Stimulated activated CD8-positive, alpha-beta memory T cell treated with anti-CD3 and anti-CD28 coated beads, Interleukin-4, amount 100 ng/mL, for 1 hour (primary cell): ENCODE measurements at places on chromosomes 4 and X.

- DNase-seq, result no peak
Measured at GRCh38 chr4:120263618-120264017, 197.0 kb upstream of the MAD2L1 start.

- DNase-seq, result no peak
Measured at GRCh38 chrX:149527705-149528104, 13.1 kb upstream of the EOLA1 start.

DNA sequence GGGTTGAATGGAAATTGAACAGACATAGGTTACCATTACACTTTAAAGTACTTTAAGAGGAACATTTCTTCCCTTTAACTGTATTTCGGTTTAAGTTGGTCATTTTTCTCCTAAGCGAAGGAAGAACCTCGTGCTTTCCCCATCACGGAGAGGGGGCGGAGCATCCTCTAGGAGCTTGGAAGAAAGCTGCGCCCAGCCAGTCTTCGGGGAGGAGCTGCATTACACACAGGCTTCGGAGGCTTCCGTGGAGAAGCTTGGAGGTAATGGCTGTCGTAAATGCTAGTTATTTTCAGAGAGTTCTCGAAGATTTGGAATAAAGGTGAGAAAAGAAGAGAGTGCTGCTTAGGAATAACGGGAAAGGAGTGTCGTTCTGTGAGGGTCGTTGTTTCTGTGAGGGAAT, at the start of gene PWWP3B:
Gene PWWP3B (plus strand): TSS at position 199 of the 400 bp plus-strand sequence. CDS start 37,128 bp downstream, outside the sequence.
- no peak for DNase-seq

GRCh38 chr4:6183740-6184139, 16.6 kb downstream of the JAKMIP1 start:
- DNase-seq, result no peak

GRCh38 chrX:24479924-24480323, 14.8 kb downstream of the PDK3 start:
- no peak for DNase-seq

DNA sequence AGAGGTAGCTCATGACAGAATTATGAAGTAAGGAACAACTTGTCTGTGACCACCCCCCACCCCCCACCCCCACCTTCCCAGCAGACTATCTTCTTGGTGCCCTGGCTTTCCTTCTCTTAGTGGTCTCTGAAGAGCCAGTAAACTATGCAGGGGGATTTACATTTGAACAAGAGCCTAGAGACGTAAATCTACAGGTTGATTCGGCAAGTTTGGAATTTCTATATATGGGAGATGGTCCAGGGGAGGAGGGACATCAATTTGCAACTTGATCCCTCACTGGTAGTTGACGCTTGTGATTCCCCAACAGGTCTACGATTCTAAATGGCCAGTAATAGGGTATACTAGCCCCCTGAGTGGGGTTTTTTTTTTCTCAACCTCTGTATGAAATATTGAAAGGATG, 36.7 kb downstream of the IL13RA1 start:
- no peak for DNase-seq

DNA sequence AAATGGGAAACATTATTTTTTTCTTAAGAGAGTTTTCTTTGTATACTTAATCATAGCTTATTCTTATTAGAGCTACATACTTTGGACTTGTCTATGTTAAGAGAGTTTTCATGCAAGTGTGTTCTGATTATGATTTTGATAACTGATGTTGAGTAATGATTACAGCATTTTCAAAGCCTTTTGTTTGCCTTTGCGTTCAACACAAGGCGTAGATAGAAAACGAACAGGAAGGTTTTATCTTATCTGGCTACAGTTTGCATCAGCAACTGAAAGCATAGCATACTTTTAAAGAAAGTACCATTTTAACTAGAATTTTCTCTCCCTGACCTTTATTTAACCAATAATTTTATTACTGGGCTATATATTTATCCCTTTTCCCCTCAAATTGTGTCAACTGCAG, 51.6 kb upstream of the PDLIM5 start:
- no peak for DNase-seq

GRCh38 chr4:38667085-38667893, 3.3 kb downstream of the KLF3 start:
- DNase-seq, result no peak

DNA sequence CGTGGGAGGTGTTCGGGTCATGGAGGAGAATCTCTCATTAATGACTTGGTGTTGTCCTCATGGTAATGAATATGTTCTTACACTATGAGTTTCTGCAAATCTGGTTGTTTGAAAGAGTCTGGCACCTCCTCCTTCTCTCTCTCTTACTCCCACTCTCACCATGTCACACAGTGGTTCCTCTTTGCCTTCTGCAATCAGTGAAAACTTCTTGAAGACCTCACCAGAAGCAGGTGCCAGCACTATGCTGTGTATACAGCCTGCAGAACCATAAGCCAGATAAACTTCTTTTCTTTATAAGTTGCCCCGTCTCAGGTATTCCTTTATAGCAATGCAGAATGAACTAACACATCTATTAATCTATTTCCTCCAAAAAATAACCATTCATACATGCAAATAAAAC, 275.0 kb downstream of the ANTXR2 start:
- DNase-seq, result no peak

DNA sequence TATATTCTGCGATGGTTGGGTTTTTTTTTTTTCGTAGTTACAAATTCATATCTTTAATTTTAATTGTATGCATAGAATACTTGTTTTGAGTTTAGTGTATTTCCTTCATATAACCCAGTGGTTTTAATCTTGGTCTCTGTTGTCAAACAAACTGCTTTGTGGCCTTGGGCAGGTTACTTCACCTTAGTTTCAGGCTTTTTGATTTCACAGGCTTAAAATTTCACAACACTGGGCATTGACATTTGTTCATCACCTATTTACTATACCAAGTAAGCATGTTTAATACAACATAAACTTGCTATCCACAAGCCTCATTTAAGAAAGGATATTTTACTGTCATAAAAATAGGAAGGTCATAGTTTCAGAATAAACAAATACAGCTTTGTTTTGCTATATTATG, 14.7 kb downstream of the RAPGEF2 start:
- no peak for DNase-seq

DNA sequence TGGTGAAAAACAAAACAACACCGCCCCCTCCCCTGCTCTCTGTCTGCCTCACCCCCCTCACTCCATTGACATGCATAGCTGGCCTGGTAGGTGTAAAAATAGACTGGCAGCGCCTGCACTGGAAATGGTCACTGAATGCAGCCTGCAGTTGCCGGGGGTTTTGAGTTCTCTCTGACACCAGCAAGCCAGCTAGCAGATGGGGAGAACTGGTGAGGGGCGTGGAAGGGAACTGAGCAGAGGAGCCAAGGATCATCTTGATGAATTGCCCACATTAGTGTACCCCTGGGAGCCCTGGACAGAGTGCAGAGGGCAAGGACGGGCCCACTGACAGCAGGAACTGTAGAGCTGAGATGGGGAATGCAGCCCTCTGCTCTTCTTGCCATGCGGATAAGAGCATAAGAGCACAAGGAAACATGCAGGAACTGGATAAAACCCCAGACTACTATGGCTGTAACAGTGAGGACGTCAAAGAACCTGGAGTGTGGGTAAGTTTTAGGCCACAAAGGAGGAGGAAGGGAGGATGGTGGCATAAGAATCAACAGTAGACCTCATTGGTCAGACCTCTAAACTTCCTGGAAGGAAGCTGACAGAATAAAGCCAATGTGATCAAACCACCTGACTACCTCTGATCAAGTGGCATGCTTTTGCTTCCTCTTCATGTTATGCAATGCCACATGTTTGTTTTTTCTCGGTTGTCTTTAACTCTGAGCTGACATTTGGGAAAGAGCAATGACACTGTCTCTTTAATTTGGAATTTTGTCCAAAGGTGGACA, 96.3 kb downstream of the ANK2 start:
- DNase-seq, result no peak

GRCh38 chr4:165517216-165517615, 138.4 kb downstream of the CPE start:
- DNase-seq, result no peak

GRCh38 chrX:121227888-121228287, 180.5 kb downstream of the GLUD2 start:
- DNase-seq, result no peak

DNA sequence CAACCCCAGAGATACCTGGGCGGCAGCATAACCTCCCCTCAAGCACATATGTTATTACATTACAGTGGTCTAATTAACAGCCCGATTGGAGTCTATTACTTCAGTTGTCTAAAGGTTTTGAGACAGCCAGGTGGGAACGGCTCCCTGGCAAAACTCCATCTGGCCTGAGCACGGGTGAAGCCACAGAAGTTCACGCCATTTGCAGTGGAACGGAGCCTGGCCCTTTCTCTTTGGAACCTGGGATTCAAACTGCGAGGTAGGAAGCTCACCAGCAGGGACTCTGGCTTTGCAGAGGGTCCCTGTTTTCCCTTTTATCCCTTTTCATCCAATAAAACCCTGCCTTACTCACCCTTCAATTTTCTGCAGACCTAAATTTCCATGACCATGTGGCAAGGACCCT, 45.9 kb upstream of the NEIL3 start:
- no peak for DNase-seq

DNA sequence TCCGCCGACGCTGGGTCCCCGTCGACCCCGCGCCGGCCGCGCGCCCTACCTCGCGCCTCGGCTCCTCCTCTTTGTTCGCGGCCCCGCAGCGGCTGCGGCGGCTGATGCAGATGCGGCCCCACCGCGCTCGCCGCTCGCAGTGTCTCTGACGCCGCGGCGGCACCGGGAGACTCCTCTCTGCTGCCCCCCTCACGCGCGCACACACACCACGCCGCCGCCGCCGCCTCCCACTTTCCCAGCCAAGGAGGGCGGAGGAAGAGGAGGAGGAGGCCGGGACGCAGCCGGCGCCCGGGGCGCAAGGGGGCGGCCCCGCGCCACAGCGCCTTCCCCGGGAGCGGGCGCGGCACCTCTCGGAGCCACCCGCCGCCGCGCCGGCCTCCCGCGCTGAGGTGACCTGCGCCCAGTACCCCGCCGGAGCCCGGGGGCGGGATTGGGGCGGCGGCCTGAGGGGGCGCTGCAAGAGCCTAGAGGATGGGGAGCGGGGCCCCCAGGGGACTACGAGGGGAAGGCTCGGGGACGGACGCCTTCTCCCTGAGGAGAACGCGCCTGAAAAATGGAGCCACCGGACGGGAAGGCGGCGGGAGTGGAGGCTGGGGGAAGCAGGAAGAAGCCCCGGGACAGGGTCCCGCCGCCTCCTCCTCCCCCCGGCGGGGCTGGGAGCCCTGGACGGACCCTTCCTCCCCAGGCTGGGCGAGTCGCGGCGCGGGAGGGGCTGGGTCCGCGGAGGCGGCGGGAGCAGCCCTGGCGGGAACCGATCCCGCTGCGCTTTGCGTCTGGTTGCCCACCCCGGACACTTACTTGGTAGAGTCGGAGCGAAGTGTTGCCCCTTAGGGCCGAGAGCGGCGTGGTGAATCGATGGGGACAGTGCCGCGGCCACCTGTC, at the start of gene SH3RF1:
Gene SH3RF1 (minus strand): TSS at position 147 of the 882 bp plus-strand sequence. CDS start 1,744 bp downstream, outside the sequence.
- no peak for DNase-seq

DNA sequence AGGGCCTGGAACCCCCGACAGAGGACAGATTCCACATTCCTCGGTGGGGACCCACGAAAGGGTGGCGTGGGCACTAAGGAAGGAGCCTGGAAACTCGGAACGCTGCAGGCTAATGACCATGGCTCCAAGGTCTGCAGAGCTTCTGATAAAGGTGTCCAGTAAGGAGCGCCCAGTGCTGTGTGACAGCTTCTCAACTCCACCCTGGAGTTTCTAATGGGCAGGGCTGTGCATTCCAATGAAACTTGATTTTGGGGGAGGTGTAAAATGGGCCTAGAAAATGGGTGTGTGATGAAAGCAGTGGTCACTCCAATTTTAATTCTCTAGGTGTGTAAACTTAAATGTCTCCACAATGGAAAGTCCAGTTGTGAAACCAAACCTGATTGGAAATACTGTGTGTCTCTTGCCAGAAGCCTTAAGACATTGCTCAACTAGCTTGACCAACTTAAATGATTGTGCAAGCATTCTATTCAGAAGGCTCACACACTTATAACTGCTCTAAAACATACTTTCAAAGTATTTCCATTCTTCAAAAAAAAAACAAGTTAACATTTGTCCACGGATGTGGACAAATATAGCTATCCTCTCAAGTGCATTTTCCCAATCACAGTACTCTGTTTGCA, 52.1 kb downstream of the XAGE2 start:
- no peak for DNase-seq

DNA sequence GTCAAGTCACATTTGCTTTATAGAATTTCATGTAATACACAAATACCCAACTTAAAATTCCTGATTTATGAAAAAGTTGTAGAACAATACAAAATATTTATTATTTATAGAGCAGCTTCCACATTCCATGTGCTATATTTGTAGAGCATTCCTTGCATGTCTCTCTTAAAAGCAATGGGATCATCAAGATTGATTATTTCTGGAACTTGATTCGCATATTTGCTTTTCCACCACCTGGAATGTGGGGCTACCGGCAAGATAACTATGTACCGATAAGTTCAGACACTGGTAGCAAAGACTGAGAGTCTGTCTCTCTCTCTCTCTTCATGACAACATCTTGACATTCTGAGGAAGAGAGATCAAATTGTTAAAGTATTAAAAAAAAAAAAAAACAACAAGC, 59.3 kb downstream of the MAPK10 start:
- no peak for DNase-seq

DNA sequence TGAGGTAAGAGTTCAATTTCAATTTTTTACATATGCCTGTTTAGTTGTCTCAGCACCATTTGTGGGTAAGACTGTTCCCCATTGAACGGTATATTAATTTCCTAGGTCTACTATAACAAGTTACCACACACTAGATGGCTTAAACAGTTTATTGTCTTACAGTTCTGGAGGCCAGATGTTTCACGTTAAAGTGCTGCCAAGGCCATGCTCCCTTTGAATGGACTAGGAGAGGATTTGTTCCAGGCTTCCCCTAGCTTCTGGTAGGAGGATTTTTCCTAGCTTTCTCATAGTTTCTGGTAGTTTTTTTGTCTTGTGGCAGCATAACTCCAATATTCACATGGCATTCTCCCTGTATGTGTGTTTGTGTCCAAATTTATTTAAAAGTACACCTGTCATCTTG, 149.3 kb upstream of the CYSLTR1 start:
- no peak for DNase-seq

DNA sequence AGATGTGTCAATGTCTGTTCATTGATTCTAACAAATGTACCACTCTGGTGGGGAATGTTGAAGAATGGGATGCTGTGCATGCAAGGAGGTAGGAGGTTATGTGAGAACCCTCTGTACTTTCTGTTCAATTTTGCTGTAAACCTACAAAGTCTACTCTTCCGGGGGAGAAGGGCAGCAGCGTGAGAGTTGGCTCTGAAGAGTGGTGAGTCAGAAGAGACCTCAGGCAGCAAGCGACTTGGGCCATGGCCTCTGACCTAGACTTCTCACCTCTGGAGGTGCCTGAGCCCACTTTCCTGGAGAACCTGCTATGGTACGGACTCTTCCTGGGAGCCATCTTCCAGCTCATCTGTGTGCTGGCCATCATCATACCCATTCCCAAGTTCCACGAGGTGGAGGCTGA, 26.7 kb downstream of the MANBA start:
- no peak for DNase-seq

- no peak for DNase-seq
Measured at GRCh38 chr4:126742885-126743284, 889.9 kb upstream of the INTU start.

- no peak for DNase-seq
Measured at GRCh38 chr4:86594559-86595425, 677 bp downstream of the PTPN13 start.
